ENCODE measurements at places on chromosomes 13 and 19. TPM values are rescaled to one million over a fixed set of nuclear protein-coding genes. Genes with fewer than 3 reads are reported as not detected.

SLC25A41 gene
- not detected for total RNA-seq

ZNF575 gene
- total RNA-seq = not detected

SPACA4 gene
- under 0.01 TPM for total RNA-seq

C19orf67 gene
- not detected for total RNA-seq

CD70 gene
- not detected for total RNA-seq

CATSPERD gene
- not detected for total RNA-seq

DLL3 gene
- 0.26 TPM for total RNA-seq

SERPINE3 gene
- total RNA-seq = not detected

POSTN gene
- 1.5 TPM for total RNA-seq

TSHZ3 gene
- 2.0 TPM for total RNA-seq

PCDH17 gene
- total RNA-seq = under 0.01 TPM

COMP gene
- total RNA-seq = not detected

C2CD4C gene
- total RNA-seq = 0.26 TPM

All from bronchial epithelial cell (primary cell).